GM03348 (cell line): ENCODE measurements at places on chromosomes 11 and 22.

GRCh38 chr22:43094085-43094484, 4.9 kb upstream of the TTLL1 start:
- DNase-seq: no peak

GRCh38 chr11:130206141-130206540, 46.6 kb downstream of the ST14 start:
- DNase-seq: no peak

DNA sequence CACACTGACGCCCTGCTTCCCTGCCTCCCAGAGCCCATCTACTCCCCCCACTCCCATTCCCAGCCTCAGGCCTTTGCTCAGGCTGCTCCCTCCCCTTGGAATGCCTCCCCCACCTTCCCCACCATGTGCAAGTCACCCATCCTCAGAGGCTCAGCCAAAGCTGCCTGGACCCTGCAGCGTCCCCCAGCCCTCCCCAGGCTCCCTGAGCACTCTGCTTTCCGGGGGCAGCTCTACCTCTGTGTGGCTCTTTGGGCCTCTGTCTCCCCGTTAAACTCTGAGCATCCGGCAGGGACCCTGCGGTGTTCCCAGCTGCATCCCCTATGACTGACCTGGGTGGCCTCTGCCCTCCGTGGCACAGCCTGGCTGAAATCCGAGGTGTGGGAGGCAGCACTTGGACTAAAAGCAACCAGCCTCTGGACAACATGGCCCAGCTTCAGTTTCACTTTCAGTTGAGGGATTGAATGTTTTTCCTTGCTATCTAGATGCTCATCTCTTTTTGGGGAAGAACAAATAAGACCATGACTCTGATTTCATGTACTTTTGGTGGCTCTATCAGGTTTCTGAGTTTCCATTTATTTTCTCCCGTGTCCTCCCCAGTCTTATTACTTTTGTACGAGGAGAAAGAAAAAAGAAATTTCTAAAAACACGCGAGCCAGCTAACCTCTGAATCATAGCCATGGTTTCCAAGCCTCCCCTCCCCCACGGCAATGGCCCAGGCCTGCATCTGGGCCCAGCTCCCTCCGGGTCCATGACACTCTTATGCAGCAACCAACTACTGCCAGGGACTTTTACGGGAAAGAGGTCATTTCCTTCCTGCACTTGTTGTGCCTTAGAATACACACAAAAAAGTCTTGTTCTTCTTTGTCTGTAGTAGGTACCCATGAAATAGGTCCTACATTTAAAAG, 3.8 kb downstream of the APOL3 start:
- peak; percentile 89 for DNase-seq

DNA sequence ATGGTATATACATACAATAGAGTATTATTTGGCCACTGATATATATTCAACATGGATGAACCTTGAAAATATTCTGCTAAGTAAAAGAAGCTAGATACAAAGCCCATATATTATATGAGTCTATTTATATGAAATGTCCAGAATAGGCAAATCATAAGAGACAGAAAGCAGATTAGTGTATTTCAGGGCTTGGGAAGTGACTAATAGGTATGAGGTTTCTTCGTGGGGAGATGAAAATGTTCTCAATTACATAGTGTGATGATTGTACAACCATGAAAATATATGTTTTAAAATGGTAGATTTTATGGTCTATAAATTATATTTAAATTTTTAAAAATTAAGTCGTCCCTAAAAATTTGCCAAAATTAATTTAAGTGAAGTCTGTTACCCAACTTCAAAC, 92.2 kb downstream of the STK33 start:
- no peak for DNase-seq

- DNase-seq: no peak
These were observed 102.4 kb downstream of the WT1 start for GRCh38 chr11:32332990-32333319.

GRCh38 chr11:73189723-73190556, 28.1 kb upstream of the P2RY2 start:
- DNase-seq: no peak

DNA sequence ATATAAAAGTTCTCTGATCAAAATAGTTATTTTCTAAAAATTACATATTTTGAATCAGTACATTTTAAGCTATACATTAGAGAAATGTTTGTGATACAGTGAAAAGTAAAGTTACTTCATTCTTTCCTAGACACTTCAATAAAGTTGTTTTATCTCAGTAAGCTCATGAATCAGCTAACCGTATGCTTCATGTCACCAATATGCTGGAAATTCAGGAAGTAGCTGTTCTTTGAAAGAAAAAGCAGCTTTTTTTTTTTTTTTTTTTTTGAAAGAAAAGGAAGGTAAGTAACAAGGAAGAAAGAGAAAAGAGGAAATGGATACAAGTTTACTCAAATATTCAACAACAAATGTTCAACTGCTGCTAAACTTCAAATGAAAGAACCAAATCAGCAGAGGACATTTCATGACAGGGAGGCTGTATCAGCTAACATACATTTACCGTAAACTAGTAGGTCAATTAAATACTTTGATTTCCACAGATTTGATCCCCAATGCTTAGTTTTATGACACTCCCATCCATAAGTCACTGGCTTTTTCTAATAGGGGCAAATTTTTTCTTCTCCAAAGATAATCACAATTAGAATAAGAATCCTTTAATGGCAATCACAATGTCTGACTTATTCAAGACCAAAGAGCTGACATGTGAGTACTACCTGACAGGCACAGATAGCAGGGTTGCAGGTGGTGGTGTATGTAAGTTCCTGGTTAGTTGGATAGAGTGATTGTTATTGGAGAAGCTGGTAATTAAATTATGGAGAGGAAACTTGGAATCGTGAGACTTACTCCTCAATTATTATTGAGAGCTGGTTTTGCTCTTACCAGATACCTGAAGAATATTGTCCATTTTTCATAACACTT, 754 bp downstream of the OR52A1 start:
- no peak for DNase-seq

GRCh38 chr11:76523786-76524436, 79.1 kb downstream of the EMSY start:
- DNase-seq: no peak
